Right atrium auricular region (tissue), 2 donors: ENCODE measurements at places on chromosomes 1 and 21. TPM values are rescaled to one million over a fixed set of nuclear protein-coding genes. Genes with fewer than 3 reads are reported as not detected.

DNA sequence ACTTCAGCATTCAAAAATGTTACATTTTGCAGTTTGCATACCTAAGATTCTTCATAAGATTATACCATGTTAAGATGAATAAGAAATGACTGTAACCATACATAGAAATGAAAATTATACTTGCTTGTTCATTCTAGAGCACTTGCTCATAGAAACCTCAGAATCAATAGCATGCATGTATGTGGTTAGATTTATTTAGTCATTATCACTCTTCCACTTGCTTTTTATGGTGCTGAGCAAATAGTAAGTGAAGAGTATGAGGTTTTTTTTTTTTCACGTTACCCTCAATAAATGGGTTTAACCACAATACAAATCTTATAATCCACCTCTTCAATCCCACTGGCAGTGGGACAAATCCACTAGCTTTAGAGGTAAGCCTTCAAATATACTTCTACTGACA, 84.7 kb downstream of the LRRC53 start:
- DNase-seq = no peak

GRCh38 chr1:234656070-234656895, 46.3 kb upstream of the IRF2BP2 start:
- no peak for DNase-seq

- no peak for DNase-seq
These were observed 408.8 kb downstream of the PCP4 start for GRCh38 chr21:40276001-40276400.

DNA sequence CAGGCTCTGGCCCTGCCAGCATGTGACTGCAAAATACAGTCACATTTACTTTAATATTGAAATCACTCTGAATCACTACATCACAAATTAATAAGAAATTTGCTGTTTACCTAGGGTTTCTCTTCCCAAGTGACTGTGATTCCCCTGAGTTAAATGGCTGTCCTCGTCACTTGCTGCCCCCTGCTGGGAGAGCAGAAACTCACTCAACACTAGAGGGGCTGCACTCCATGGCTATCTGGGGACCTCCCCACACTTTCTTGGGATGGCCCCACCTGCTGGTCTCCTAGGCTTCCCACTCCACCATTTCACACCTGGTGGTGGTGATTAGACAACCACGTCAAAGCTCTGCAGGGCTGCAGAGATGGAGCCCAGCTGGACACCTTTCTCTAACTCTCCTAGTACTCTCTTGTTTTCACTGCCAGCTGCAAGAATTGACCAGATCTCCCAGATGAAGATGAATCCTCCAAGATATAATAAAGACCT, 63.4 kb downstream of the CD2 start:
- DNase-seq = no peak

DNA sequence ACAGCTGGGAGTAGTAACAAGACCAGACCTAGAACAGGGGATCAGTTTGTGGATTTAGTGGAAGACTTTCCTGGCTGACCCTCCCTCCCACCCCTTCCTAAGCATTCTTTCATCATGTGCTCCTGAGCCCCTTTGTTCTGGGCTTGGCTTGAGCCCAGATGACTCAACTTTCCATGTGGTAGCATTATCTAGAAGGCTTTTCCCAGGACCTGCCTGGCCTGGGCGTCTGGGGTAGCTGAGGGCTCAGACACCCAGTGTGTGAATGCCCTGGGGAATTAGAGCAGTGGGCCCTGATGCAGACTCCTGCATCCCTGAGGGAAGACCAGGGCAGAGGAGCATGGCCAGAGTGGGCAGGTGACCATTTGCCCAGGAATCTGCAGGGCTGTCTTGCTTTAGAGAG, 44.1 kb upstream of the TSPAN2 start:
- no peak for DNase-seq

- no peak for DNase-seq
These were observed 848 bp downstream of the DNM3 start for GRCh38 chr1:171841931-171842761.

GRCh38 chr1:64664299-64664698, 80.6 kb upstream of the RAVER2 start:
- no peak for DNase-seq

- peak; percentile 54 for DNase-seq
These were observed 3.0 kb downstream of the SLC19A1 start for GRCh38 chr21:45539046-45539795.

- no peak for DNase-seq
These were observed 142.9 kb downstream of the VPS13D start for GRCh38 chr1:12372761-12373160.

DNA sequence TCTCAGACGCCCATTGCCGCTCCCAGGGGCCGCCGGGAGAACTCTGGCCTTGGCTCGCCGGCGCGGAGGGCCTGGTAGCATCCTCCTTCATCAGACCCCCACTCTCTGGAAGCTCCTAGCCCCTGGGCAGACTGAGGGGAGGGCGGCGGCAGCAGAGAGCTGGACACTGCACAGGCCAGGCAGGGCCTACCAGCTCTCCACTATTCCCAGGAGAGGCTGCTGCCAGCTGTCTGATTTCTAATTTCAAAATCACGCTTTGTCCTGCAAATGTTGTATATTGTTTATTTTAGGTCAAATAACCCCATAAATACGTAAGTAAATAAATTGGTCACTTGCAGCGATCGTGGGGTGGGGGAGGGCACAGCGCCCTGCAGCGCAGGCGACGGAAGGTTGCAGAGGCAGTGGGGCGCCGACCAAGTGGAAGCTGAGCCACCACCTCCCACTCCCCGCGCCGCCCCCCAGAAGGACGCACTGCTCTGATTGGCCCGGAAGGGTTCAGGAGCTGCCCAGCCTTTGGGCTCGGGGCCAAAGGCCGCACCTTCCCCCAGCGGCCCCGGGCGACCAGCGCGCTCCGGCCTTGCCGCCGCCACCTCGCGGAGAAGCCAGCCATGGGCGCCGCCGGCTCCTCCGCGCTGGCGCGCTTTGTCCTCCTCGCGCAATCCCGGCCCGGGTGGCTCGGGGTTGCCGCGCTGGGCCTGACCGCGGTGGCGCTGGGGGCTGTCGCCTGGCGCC, at the start of gene MTARC1:
Gene MTARC1, plus strand, starts transcription at position 577 of the 732 bp plus-strand sequence. Its CDS starts 32 bp downstream, at position 609.
- peak; percentile 69 for DNase-seq

DNA sequence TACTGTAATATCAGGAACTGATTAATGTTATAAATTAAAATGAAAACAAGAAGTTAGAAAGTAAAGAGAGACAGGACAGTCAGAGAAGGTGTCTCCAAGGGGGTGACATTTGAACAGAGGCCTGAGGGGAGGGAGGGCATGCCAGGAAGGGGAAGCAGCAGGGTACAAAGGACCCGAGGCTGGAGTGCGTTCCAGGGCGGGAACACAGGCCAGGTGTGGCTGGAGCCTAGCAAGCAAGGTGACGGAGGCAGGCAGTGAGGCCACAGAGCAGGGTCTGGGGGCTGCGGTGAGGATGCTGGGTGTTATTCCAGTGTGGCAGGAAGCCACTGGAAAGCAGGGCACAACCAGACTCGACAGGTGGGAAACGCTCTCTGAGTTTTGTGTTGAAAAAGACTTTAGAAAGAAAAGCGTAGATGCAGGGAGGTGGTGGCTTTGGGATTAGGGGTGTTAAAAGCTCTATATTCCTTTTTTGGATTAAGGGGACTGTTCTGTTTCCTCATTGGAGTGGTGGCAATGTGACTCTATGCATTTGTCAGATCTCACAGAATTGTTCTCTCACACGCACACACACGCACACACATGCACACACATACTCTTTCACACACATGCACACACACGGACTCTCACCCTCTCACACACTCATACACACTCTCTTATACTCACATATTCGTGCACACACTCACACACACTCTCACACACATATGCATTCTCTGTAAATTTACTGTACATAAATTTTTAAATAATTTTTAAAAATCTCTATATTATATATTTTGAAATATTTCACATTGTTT, 124.5 kb downstream of the GLIS1 start:
- no peak for DNase-seq

GRCh38 chr1:190344454-190344853, 133.2 kb downstream of the BRINP3 start:
- DNase-seq = no peak

GRCh38 chr1:114545315-114545714, 34.3 kb upstream of the TRIM33 start:
- DNase-seq = no peak

- DNase-seq = no peak
These were observed 15.1 kb downstream of the SLAMF8 start for GRCh38 chr1:159841749-159842148.

DNA sequence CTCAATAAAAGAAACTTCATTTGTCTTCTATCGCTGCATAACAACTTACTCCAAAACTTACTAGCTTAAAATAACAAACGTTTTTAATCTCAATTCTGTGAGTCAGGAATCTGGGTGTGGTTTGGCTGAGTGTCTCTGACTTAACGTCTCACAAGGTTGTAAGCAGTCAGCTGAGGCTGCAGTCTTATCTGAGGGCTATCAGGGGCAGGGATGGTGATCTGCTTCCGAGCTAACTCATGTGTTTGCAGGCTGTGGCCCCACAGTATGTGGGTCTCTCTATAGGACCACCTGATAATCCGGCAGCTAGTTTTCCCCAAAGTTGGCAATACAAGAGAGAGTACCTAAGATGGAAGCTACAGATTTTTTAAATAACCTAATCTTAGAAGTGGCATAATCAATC, 234.2 kb upstream of the FGGY start:
- peak; percentile 73 for DNase-seq

GRCh38 chr1:79043506-79043905, 37.0 kb upstream of the ADGRL4 start:
- DNase-seq = no peak

GRCh38 chr1:160307118-160307791, 22.3 kb upstream of the PEX19 start:
- no peak for DNase-seq

DNA sequence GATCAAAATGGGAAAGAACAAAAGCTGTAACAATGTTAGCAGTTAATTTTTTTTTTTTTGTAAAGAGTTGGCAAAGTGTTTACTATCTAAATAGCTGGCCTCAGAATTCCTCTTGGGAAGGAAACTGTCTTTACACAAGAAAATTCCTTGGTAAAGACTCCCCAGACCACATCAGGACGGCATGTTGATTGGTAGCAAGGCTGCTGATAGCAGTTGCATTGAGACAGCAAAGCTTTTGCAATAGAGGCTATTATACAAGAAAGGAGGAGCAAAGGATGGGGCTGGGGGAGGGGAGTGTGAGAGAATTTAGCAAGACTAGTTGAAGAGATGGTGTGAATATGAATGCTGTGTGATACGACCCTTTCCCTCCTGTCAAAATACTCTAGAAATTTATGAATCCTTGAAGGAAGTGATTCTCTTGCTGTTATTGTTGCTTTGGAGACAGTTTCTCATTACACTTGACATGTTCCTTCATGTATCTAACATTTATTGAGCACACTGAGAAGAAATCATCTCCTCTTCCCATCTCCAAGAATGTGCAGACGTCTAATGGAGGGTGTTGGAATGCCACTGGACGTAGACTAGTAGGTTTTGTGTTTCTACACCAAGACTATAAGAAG, 355.6 kb downstream of the SIPA1L2 start:
- DNase-seq = no peak

GRCh38 chr1:58067082-58067481, 479.4 kb downstream of the OMA1 start:
- DNase-seq = no peak

GRCh38 chr21:43669828-43670605, 10.7 kb downstream of the RRP1B start:
- no peak for DNase-seq

DNA sequence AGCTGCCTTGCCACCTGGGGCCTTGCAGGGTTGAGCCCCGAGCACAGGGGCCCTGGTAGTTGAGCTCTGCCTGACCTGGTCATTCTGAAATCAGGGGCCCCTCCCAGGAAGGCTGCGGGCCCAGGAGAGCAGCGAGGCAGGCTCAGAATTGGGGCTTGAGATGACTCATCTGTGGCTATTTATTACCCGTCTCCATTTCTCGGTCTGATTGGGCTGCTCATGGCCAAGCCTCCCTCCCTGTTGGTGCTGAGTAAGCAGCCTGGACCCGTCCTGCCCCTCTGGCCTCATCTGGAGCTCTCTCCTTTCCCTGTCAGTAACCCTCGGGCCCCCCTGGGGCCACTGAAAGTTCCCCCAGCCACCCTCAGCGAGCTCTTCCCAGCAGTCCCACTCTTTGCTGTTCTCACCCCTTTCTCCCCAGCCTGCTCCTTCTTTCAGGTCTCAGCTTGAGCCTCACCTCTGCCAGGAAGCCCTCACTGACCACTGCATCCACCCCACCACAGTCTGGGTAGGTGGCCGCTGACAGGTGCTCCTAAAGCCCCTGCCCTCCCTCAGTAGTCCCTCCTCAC, 11.0 kb upstream of the TNFRSF8 start:
- DNase-seq = peak; percentile 81

DNA sequence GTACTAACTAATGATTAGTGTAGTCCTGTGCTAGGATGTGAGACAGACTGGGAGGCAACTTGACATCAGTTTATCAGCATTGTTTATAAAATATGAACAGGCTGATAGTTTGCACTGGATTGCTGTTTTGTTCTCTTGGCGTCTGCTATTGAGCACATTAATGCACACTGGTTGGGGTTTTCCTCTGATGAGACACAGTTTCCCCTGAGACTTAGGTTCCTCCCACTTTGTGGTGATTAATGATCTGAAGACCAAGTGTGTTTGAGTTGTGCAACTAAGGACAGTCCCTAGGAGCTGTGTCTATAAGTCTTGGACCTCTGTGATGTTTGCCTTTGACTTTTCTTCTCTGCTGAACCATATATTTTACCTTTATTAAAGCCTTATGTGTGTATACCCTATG, 1015.4 kb downstream of the AMY1C start:
- DNase-seq = no peak

GRCh38 chr1:68470388-68470970, 20.7 kb upstream of the RPE65 start:
- no peak for DNase-seq

GRCh38 chr1:181482521-181483284, 614 bp upstream of the CACNA1E start:
- DNase-seq = no peak

GRCh38 chr21:45323487-45324311, 36.0 kb upstream of the POFUT2 start:
- no peak for DNase-seq

DNA sequence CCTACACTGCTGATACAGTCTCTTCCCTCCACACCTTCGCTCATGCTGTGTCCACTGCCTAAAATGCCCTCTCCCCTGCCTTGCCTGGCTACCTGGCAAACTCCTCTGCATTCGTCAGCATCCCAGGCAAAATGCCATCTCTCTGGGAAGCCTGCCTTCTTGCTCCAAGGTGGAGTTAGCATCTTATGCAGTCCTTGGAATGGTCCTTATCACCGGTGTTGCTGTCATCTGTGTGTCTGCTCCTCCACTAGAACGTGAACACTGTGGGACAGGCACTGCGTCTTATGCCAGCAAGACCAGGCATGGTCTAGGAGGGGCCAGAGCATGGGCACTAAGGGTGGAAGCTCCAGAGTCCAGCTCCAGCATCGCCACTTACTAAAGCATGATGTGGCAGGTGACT, 211.8 kb downstream of the MATN1 start:
- no peak for DNase-seq

The OR2L3 gene
- total RNA-seq = not detected

The LCE3D gene
- total RNA-seq = not detected

The F13B gene
- total RNA-seq = not detected

The ITLN2 gene
- total RNA-seq = 6.3 TPM

The LINGO4 gene
- 0.33 TPM for total RNA-seq

The HFM1 gene
- 3.0 TPM for total RNA-seq

The INKA2 gene
- total RNA-seq = 23.4 TPM

The KCNA3 gene
- total RNA-seq = 1.5 TPM
